ENCODE measurements at places on chromosomes 3 and 15. TPM values are rescaled to one million over a fixed set of nuclear protein-coding genes. Genes with fewer than 3 reads are reported as not detected.

IQCH gene
- total RNA-seq = 3.9 TPM

MESP2 gene
- 1.1 TPM for total RNA-seq

CSTA gene
- not detected for total RNA-seq

GRCh38 chr3:25420147-25420546 is 7.9 kb upstream of the RARB start:
- H3K4me3 ChIP-seq = no peak overlapping the region
- H3K4me1 ChIP-seq = no peaks in the 10 kb centered on the region
- H3K36me3 ChIP-seq = no peaks in the 10 kb centered on the region
- DNase-seq = no peak
- H3K27me3 ChIP-seq = no peaks in the 10 kb centered on the region

ISLR gene
- total RNA-seq = 0.28 TPM

DNA sequence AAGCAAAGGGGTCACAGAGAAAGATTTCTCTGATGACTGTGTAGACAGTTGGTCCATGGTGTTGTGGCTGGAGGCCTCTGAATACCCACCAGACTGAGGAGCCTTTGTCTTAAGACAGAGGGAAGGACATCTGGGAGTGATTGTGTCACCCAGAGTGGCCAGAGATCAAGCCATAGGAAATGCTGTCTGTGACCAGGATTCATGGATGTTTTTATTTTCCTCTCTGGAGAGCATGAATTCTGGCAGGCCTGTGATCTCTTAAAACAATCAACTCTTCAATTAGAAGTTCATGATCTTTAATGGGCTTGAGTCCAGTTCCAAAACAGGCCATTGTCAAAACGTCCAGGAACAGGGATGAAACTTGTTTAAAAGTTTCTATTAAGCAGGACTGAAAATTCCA is 198.9 kb upstream of the CTDSPL start:
- no peaks in the 10 kb centered on the region for H3K4me1 ChIP-seq
- no peaks in the 10 kb centered on the region for H3K27me3 ChIP-seq
- no peak for DNase-seq

- no peak overlapping the region for H3K4me3 ChIP-seq
- no peak overlapping the region for H3K27ac ChIP-seq
- H3K4me1 ChIP-seq = peaks cover 3% of the 10 kb centered on the region
- DNase-seq = no peak
- no peaks in the 10 kb centered on the region for H3K27me3 ChIP-seq
Observed at GRCh38 chr3:174101244-174101643, 703.7 kb downstream of the NLGN1 start.

MAN2A2 gene
- 77.2 TPM for total RNA-seq

MEGF11 gene
- 0.95 TPM for total RNA-seq

DNA sequence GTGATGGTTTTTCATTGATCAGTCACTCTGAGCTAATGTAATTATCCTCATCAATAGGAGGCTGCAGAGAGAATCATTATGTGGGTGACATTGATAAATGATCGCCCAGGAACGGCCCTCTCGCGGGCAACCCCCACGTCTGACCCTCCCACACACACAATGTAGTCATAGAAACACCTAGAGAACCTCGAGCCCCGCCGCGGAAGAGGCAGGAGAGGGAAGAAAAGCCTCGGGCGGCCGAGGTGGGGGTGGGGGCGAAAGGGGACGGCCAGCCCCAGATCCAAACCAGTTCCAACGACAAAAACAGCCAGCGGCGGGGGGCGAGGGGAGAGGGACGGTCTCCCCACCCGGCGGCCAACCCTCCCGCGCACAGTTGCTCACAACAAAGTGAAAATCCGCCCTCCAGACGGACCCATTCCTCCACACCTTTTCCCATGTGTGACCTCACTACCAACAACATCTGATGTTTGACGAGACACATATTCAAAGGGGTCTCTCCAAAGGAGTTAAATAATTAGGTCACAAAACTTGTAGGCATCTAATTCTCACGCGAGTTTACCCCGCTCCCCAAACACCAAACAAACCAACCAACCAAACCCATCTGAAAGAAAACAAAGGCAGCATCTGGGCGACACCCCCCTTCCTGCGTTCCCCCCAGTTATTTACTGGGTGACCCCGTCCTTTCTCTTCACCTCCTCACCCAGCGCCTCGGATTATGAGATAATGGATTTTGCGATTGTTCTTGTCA is 213.0 kb downstream of the MEIS2 start:
- no peak overlapping the region for H3K27ac ChIP-seq
- H3K27me3 ChIP-seq = peaks cover 13% of the 10 kb centered on the region
- H3K36me3 ChIP-seq = no peaks in the 10 kb centered on the region
